Thoracic aorta (tissue), 2 donors: ENCODE measurements at places on chromosomes 11 and 22.

GRCh38 chr11:126711977-126712625 lies 288.5 kb downstream of the KIRREL3 start:
- no peaks in the 10 kb centered on the region for H3K27me3 ChIP-seq
- H3K36me3 ChIP-seq: no peaks in the 10 kb centered on the region
- DNase-seq: no peak

DNA sequence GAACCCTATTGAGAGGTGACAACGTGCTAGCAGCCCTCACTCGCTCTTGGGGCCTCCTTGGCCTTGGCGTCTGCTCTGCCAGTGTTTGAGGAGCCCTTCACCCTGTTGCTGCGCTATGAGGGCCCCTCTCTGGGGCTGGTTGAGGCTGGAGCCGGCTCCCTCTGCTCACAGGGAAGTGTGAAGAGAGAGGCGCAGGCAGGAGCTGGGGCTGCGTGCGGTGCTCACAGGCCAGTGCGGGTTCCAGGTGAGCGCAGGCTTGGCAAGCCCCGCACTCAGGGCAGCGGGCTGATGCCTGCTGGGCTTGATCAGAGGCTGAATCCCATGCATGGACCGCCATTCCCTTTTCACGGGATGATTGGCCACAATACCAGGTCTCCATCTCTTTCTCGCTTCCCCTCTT lies 90.7 kb downstream of the DLG2 start:
- no peaks in the 10 kb centered on the region for H3K27me3 ChIP-seq
- no peak overlapping the region for H3K4me3 ChIP-seq
- no peaks in the 10 kb centered on the region for H3K36me3 ChIP-seq
- H3K27ac ChIP-seq: no peak overlapping the region

DNA sequence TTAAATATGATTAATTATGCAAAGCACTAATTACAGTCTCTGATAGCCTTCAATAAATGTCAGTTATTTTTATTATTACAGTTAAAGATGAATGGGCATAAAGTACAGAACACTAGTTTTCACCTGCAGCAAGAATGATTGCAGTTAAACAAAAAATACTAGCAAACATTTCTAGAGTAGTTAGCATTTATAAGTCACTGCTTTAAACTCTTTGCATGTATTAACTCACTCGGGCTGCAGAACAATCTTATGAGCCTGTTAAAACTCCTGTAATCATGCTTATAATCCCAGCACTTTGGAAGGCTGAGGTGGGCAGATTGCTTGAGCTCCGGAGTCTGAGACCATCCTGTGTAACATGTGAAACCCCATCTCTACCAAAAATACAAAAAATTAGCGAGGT lies 14.8 kb downstream of the OR51B4 start:
- no peaks in the 10 kb centered on the region for H3K27me3 ChIP-seq
- no peaks in the 10 kb centered on the region for H3K36me3 ChIP-seq
- no peak for DNase-seq
- H3K4me3 ChIP-seq: no peak overlapping the region
- no peaks in the 10 kb centered on the region for H3K4me1 ChIP-seq
- H3K27ac ChIP-seq: no peak overlapping the region

GRCh38 chr11:100684101-100685065 lies 2.7 kb upstream of the ARHGAP42 start:
- no peak overlapping the region for H3K4me3 ChIP-seq
- peaks cover 5% of the 10 kb centered on the region for H3K4me1 ChIP-seq
- DNase-seq: no peak

- no peaks in the 10 kb centered on the region for H3K36me3 ChIP-seq
- H3K27me3 ChIP-seq: peaks cover 7% of the 10 kb centered on the region
- no peak for DNase-seq
- H3K27ac ChIP-seq: peak overlapping the region; percentile 1
- H3K4me3 ChIP-seq: peak overlapping the region; percentile 69
- peaks cover 3% of the 10 kb centered on the region for H3K4me1 ChIP-seq
Measured at GRCh38 chr22:19761725-19762567, 1.4 kb downstream of the TBX1 start.

DNA sequence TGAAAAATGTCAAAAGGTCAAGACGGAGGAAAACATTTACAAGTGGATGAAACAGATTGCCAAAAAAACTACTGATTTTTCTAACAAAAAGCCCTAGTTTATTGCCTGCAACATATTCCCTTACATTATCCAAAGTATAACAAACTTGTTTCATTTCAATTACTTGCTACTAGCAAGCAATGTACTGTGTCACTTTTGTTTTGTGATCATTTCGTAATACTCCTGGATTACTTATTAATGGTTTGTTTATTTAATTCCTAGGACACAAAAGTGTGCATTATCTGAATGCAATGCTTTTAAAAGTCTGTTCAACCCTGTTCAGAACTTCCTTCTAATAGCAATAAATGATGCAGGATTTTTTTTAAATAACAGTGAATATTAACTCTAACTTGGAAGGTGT lies 50.9 kb downstream of the CCDC34 start:
- no peak overlapping the region for H3K4me3 ChIP-seq
- H3K27ac ChIP-seq: no peak overlapping the region
- no peaks in the 10 kb centered on the region for H3K27me3 ChIP-seq
- DNase-seq: no peak

DNA sequence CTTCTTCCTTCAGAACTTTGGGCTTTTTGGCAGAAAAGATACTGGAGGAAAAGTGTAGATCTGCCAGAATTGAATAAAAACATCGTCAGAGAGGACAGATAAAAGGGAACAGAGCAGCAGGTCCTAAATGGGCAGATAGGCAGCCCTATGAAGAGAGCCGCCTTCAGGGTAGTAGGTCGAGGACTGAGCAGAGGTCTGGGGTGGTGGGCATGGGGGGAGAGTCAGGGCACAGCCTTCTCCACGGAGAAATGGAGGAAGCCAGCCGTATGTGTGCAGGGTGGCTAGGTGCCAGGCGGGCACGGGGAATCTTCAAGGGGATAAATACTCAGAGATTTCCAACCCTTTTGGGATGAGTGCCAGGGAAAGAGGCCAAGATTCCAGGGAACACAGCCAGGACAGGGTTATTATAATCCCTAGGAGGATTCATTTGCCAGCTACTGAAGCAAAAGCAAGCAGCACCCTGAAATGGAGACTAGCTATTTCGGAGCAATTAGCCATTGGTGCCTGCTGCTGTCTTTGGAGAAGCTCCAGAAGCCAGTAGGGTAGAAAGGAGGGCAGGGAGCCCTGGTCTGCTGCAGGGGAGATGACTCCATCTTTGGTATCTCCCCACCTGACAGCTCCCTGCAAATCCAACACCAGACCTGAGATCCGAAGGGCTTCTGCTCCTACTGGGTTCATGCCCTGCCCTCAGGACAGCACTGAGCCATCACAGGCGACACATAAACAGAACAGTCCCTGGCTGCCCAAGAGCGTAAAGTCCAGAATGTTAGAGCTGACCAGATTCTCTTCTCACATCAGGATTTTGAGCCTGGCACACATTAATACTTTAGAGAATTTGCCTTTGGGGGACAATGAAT lies 174.5 kb upstream of the NTM start:
- no peaks in the 10 kb centered on the region for H3K27me3 ChIP-seq
- DNase-seq: no peak
- no peaks in the 10 kb centered on the region for H3K4me1 ChIP-seq
- no peaks in the 10 kb centered on the region for H3K36me3 ChIP-seq
- no peak overlapping the region for H3K4me3 ChIP-seq

- H3K27ac ChIP-seq: no peak overlapping the region
- no peaks in the 10 kb centered on the region for H3K27me3 ChIP-seq
- no peaks in the 10 kb centered on the region for H3K4me1 ChIP-seq
- no peak for DNase-seq
- no peak overlapping the region for H3K4me3 ChIP-seq
Measured at GRCh38 chr22:43534916-43535315, 123.1 kb downstream of the MPPED1 start.

- no peaks in the 10 kb centered on the region for H3K27me3 ChIP-seq
- no peak overlapping the region for H3K27ac ChIP-seq
- no peak overlapping the region for H3K4me3 ChIP-seq
- H3K4me1 ChIP-seq: no peaks in the 10 kb centered on the region
- DNase-seq: no peak
Measured at GRCh38 chr11:66720899-66721470, 8.0 kb downstream of the SPTBN2 start.

- H3K27ac ChIP-seq: no peak overlapping the region
- H3K36me3 ChIP-seq: no peaks in the 10 kb centered on the region
- no peak for DNase-seq
- no peaks in the 10 kb centered on the region for H3K27me3 ChIP-seq
- H3K4me1 ChIP-seq: peaks cover 14% of the 10 kb centered on the region
- peak overlapping the region; percentile 22 for H3K4me3 ChIP-seq
Measured at GRCh38 chr11:79189601-79190000, 251.2 kb downstream of the TENM4 start.

- H3K27me3 ChIP-seq: no peaks in the 10 kb centered on the region
- peaks cover 29% of the 10 kb centered on the region for H3K4me1 ChIP-seq
- H3K4me3 ChIP-seq: peak overlapping the region; percentile 55
- H3K27ac ChIP-seq: peak overlapping the region; percentile 71
- peak; percentile 58 for DNase-seq
- no peaks in the 10 kb centered on the region for H3K36me3 ChIP-seq
Measured at GRCh38 chr11:125376117-125376516, 119.9 kb downstream of the FEZ1 start.

DNA sequence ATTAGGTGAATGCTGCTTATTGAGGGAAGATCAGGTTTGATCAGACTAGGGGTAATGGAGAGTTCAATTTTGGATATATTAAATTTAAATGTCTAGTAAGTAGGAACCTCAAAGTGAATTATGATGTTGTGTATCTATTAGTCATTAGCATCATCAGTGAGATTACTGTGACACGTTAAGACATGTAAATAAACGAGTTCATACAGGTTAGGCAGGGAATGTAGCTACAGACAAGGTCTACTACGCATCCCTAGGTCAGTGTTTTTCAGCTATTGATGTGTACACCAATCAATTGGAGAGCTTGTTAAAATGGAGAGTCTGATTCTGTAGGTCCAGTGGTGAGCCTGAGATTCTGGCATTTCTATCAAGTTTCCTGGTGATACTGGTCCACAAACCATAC lies 120.1 kb upstream of the LRRC4C start:
- no peak for DNase-seq
- no peak overlapping the region for H3K4me3 ChIP-seq
- H3K4me1 ChIP-seq: no peaks in the 10 kb centered on the region
- no peaks in the 10 kb centered on the region for H3K36me3 ChIP-seq
- no peaks in the 10 kb centered on the region for H3K27me3 ChIP-seq

DNA sequence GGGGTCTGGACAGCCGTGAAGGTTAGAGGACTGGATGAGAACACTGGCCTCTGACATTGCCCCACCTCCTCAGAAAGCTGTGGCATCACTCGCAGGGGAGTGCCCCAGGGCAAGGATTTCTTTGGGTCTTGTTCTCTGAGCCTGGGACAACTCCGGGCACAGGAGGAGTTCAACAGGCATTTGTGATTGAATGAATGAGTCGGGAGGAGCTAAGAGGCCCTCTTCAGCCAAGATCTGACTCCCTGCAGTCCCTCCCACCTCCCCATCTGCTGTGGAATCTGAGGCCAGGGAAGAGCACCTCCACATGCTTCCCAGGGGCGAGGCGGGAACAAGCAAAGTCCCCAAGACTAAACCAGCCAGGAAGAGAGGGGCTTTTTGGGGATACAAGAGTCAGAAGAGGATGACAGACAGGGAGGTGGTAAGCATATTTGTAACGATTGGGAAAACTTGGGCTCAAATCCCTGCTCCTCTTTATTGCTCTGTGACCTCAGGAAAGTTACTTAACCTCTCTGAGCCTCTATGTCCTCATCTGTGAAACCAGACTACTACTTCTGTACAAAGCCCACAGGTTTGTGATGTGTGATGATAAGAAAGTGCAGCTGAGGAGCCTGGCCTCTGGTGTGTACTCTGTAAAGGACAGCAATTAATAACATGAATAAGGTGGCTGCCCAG lies 6.4 kb downstream of the TP53I11 start:
- no peak overlapping the region for H3K4me3 ChIP-seq
- H3K27me3 ChIP-seq: no peaks in the 10 kb centered on the region
- DNase-seq: no peak
- H3K4me1 ChIP-seq: no peaks in the 10 kb centered on the region
- no peaks in the 10 kb centered on the region for H3K36me3 ChIP-seq

- H3K4me1 ChIP-seq: peaks cover 74% of the 10 kb centered on the region
- no peak overlapping the region for H3K4me3 ChIP-seq
- DNase-seq: no peak
- peak overlapping the region; percentile 34 for H3K27ac ChIP-seq
Measured at GRCh38 chr11:70095541-70096252, 17.6 kb downstream of the ANO1 start.

- DNase-seq: no peak
- H3K36me3 ChIP-seq: peaks cover 9% of the 10 kb centered on the region
- no peak overlapping the region for H3K27ac ChIP-seq
- H3K27me3 ChIP-seq: no peaks in the 10 kb centered on the region
Measured at GRCh38 chr11:94884376-94884775, 89.0 kb downstream of the CWC15 start.

GRCh38 chr22:39984006-39984405 lies 10.7 kb upstream of the FAM83F start:
- no peak overlapping the region for H3K4me3 ChIP-seq
- no peak overlapping the region for H3K27ac ChIP-seq
- no peak for DNase-seq
- H3K4me1 ChIP-seq: no peaks in the 10 kb centered on the region

- no peak overlapping the region for H3K4me3 ChIP-seq
- no peak for DNase-seq
- H3K36me3 ChIP-seq: no peaks in the 10 kb centered on the region
- no peaks in the 10 kb centered on the region for H3K4me1 ChIP-seq
- H3K27ac ChIP-seq: no peak overlapping the region
Measured at GRCh38 chr11:108543316-108543964, 45.3 kb upstream of the POGLUT3 start.

GRCh38 chr11:119342023-119342300 lies 1.3 kb upstream of the C1QTNF5 start:
- no peaks in the 10 kb centered on the region for H3K27me3 ChIP-seq
- H3K4me3 ChIP-seq: no peak overlapping the region
- no peak for DNase-seq
- H3K27ac ChIP-seq: no peak overlapping the region

DNA sequence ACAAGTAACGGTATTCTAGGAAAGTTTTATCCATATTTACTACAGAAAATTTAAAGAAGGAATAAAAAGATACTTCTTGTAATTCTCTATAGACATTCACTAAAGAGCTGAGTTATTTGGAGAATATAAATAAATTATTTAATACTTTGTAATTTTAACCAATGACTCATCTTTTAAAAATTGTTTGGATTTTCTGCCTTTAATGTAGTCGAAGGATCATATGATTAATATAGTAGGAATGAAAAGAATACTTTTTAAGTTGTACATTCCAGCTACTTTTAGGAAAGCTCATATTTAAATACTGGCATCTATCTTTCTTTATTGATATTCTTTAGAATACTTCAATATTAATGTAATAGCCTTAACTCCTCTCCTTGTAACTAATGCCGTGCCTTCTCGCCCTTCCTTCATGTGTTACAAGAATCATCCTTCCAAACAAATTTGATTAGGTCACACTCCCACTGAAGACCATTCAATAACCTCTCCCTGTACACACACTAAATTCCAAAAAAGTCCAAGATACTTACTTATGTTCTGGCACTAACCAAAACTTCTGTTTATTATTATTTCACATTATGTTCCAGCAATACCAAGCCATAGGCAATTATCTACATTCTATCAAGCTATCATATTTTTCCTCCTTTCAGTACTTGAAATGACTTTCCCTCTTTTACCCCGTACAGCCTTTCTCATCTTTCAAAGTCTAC lies 501.9 kb downstream of the CNTN5 start:
- H3K27me3 ChIP-seq: no peaks in the 10 kb centered on the region
- no peak overlapping the region for H3K4me3 ChIP-seq
- no peak overlapping the region for H3K27ac ChIP-seq
